ENCODE measurements at places on chromosomes 1 and 21.

DNA sequence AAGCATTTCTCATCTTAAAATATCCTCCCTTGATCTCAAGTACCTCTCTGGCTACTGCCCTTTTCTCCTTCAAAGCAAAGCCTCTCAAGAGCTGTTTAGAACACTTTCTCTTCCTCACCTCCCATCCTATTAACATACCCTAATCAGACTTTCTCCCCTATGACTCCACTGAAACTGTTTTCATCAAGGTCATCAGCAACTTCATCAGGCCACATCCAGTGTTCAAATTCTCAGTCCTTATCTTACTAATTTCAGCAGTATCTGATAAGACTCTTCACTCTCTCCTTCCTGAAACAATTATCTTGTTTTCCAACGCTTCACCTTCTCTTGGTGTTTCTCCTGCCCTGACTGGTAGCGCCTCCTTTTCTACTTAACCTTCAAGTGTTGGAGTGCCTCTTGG, 1.5 kb upstream of the RAP1A start:
- no peak for DNase-seq

GRCh38 chr1:85612704-85613361, 32.3 kb downstream of the CCN1 start:
- DNase-seq: no peak

GRCh38 chr1:26225033-26225831, 8.8 kb upstream of the CEP85 start:
- DNase-seq: no peak

DNA sequence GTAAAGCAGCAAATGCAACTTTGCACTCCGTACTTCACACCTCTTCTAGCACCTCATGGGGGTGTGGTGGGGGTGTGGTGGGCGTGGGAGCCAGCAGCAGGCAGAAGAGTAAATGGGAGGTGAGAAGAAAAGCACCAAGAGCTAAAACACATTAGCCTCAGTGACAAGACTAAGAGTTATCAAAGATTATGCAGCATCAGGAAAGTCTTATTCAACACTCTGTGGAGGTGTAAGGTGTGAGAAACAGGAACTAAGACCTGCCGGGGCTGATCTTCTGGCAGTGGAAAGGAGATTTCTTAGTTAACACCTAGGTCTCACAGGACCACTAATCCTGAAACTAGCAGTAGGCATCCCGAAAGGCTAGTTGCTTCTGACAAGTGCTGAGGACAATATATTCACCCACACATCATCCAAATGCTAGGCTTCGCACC, 9.9 kb downstream of the TGFBR3 start:
- DNase-seq: no peak

- no peak for DNase-seq
Observed at GRCh38 chr1:160466961-160467360, 56.1 kb downstream of the SLAMF6 start.

DNA sequence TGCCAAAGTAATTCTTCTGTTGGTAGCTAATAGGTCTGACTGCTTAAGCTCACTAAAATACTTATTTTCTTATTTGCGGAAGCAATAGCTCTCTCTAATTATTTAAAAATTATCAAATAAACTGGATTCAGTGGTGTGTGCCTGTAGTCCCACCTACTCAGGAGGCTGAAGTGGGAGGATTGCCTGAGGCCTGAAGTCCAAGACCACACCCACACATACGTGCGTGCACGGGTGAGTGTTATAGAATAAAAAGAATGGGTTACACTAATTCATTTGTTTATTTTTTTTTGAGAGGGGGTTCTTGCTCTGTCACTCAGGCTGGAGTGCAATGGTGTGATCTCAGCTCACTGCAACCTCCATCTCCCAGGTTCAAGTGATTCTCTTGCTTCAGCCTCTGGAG, 94.2 kb upstream of the HNRNPU start:
- DNase-seq: no peak

DNA sequence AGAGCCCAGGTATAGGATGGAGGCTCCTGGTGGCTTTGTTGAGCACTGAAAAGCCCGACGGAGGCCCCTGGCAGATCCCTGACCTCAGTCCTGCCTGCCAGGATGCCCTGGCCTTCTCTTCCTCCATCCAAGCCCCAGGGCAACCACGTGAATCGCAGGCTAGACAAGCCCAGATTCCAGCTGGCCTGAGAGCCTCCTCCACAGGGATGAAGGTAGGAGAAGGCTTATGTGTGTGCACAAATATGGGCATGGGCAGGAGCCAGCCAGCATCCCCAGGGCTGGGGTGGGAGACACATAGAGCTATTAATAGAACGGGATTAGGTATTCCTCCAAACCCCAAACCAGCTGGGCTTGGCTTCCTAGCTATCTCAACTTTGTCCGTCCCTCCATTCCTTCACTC, 4.0 kb upstream of the EXTL1 start:
- DNase-seq: no peak

- no peak for DNase-seq
Observed at GRCh38 chr1:61092642-61093041, 10.3 kb downstream of the NFIA start.
